Stomach (tissue), 19 donors: ENCODE measurements at places on chromosomes 12 and 14. TPM values are rescaled to one million over a fixed set of nuclear protein-coding genes. Genes with fewer than 3 reads are reported as not detected.

DNA sequence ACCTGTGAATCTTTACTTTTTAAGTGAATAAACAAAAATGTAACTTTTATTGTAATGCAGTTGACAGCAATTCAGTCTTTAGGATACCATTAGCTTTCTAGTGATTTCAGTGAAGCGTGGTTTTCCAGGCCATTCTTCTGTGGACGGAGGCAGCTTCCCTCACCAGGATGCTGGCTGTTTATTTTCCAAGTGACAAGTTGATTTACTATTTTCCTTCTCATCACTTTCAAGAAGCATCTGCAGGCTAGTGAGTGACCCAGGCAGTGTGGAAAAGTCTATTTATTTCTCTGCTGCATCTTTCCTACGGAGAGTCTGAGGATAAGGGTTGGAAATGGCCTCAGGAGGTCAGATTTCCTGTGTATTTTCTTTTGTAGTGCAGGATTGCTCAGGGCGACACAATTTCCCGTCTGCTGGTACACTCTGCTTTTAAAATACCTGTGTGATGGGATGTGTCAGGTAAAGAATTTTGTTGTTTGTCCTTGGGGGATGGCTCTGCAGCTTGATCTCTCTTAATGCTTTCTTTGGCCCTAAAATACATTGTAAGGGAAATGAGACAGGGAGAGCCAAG is 467.8 kb downstream of the NRXN3 start:
- H3K27me3 ChIP-seq: no peaks in the 10 kb centered on the region
- no peak for DNase-seq
- no peak overlapping the region for H3K4me3 ChIP-seq
- H3K36me3 ChIP-seq: no peaks in the 10 kb centered on the region
- H3K4me1 ChIP-seq: no peaks in the 10 kb centered on the region
- no peak overlapping the region for H3K27ac ChIP-seq

METTL3 gene
- polyA plus RNA-seq: 20.7 TPM

MYH7 gene
- 0.23 TPM for polyA plus RNA-seq

TSPAN9 gene
- polyA plus RNA-seq: 6.4 TPM

PRICKLE1 gene
- polyA plus RNA-seq: 8.1 TPM

DNA sequence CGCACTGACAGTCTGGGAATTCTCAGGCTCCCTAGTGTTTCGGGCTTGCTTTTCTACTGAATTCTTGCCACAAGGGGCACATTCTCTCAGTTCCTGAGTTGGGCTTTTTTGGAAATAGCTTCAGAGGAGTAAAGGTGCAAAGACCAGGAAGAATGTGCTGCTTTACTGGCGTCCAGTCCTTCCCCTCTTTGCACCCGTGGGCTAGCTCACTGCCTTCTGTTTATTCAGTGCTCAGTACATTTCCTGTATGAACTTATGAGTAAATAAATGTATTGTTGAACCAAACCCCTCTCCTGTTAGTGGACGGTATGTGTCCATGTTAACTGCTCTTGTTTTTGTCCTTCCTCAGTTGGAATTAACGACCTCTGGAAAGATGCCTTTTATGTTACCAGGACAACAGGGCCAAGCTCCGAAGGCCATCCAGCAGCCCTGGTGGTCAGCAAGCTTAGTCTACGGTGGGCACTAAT is 24.0 kb downstream of the GSG1 start:
- no peak overlapping the region for H3K4me3 ChIP-seq
- H3K27me3 ChIP-seq: no peaks in the 10 kb centered on the region
- H3K27ac ChIP-seq: no peak overlapping the region
- no peaks in the 10 kb centered on the region for H3K4me1 ChIP-seq
- DNase-seq: peak; percentile 36

RFX4 gene
- polyA plus RNA-seq: not detected

- no peaks in the 10 kb centered on the region for H3K27me3 ChIP-seq
- no peak for DNase-seq
- no peak overlapping the region for H3K27ac ChIP-seq
These were observed 7.9 kb upstream of the PUS1 start for GRCh38 chr12:131920902-131921840.

DNA sequence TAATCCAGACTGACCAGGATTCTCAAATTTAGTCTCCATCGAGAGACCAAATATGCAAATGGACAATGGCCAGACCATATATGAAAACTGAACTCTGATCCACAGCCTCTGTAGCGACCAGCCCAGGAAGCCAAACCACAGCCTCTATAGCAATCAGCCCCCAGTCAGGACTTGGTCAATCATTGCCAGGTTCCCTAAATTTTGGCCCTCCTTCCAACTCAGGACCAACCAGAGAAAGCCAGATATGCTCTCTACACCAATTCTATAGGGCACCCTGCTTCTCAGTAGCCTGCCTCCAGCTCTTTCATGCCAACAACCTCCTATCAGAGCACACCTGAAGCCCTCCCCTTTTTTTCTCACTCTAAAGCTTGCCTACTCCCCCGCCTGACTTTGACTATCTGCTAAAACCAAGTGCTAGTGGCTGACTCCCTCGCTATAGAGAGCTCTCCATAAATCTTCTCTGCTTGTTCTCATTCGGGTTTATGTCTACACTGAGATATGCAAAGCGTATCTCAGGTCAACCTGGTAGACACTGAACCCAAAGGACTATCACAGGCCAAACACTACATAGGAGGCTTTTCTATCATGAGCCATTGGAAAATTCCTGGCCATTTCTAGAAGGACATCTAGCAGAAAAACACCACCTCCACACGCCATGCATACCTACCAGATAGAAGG is 110.5 kb upstream of the FUT8 start:
- peak overlapping the region; percentile 85 for H3K27ac ChIP-seq
- peaks cover 25% of the 10 kb centered on the region for H3K4me1 ChIP-seq
- H3K27me3 ChIP-seq: no peaks in the 10 kb centered on the region
- peak; percentile 68 for DNase-seq

CACNA2D4 gene
- 3.2 TPM for polyA plus RNA-seq

DNA sequence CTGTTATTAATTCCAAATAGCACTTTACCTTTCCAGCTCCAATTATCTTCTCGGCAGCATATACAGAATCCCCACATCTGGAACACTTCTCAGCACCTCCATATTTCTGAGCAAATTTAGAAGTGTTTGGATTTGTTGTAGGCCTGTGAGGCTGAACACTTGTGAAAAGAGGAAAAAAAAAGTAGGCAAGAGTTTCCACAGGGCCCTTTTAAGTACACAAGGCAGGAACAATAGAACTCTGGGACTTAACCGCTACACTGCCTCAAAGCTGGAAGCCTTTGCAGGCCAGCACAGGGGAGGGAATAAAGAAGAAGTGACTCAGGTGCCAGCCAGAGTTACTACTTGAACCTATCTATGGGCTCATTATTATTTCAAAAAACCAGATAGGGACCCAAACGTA is 18.6 kb downstream of the CSRP2 start:
- H3K4me3 ChIP-seq: no peak overlapping the region
- H3K27me3 ChIP-seq: no peaks in the 10 kb centered on the region
- H3K36me3 ChIP-seq: peaks cover 36% of the 10 kb centered on the region
- H3K27ac ChIP-seq: no peak overlapping the region

GRCh38 chr12:22543246-22544037 is 900 bp downstream of the C2CD5 start:
- H3K36me3 ChIP-seq: no peaks in the 10 kb centered on the region
- H3K4me3 ChIP-seq: peak overlapping the region; percentile 81
- peak overlapping the region; percentile 96 for H3K27ac ChIP-seq

DNA sequence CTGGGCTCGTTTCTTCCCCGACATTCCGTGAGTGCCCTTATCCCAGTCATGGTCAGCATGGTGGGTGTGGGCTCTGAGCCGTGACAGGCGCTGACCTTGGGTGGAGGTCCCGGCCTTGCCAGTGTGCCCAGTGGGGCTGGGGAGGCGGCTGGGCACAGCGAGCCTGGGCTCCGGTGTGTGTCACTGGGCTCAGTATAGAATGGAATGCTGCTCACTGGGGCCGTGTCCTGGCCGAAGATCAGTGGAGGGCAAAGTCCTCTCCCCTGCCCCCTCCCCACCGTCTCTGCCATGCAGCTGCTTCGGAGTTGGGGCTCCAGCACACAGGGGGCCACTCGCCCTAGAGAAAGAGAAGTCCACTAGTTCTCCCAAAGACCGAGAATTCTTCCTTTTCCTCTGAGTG is 164.4 kb downstream of the TSPAN9 start:
- H3K27ac ChIP-seq: no peak overlapping the region
- no peaks in the 10 kb centered on the region for H3K27me3 ChIP-seq
- H3K4me3 ChIP-seq: no peak overlapping the region
- no peak for DNase-seq
- peaks cover 4% of the 10 kb centered on the region for H3K4me1 ChIP-seq
- peaks cover 3% of the 10 kb centered on the region for H3K36me3 ChIP-seq

DNA sequence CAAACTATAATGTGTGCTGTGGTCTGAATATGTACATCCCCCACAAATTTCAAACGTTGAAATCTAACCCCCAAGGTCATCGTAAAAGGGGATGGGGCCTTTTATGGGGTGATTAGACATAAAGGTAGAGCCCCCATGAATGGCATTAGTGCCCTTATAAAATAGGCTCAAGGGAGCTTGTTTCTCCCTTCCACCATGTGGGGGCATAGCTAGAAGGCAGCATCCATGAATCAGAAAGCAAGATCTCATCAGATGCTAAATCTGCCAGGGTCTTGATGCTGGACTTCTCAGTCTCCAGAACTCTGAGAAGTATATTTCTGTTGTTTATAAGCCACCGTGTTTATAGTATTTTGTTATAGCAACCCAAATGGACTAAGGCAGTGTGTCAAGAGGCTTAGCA is 33.4 kb upstream of the IGF1 start:
- no peak overlapping the region for H3K4me3 ChIP-seq
- H3K36me3 ChIP-seq: no peaks in the 10 kb centered on the region
- H3K4me1 ChIP-seq: no peaks in the 10 kb centered on the region
- no peak for DNase-seq
- H3K27me3 ChIP-seq: no peaks in the 10 kb centered on the region

DNA sequence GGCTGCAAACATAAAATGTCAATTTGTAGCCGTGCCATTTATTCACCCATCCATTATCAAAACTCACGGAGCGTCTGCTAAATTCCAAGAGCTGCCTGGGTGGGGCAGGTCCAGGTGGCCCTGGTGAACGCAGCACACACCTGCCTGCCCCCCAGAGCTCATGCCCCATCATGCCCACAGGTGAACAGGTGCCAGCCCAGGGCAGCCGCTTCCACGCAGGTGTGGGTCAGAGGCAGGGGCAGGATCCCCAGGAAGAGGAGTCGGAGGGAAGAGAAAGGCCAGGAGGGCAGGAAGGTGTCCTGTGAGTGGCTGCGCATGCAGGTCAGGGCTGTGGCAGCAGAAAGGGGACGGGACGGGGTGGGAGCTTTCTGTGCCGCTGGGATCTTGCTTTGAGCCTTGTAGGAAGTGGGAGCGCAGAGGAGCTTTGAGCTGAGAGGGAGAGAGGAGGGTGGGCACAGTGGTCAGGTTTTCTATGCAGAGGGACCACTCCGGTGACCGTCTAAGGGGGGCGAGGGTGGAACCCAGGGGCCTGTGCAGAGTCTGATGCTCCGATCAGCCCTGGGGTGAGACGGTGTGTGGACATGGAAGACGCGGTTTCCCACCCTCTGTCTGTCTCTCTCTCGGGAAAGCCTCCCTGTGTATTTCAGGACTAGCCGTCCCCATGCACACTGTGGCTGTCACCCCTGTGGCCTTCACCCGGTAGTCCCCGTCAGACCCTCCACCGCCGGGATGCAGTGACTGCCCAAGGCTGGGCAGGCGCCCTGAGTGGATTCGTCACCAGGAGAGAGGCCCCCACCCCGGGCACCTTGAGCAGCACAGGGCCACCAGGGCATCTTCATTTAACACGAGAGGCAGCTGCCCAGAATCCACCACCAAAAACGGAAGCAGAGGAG is 26.7 kb downstream of the GALNT9 start:
- no peaks in the 10 kb centered on the region for H3K27me3 ChIP-seq
- H3K27ac ChIP-seq: no peak overlapping the region
- no peak overlapping the region for H3K4me3 ChIP-seq
- H3K36me3 ChIP-seq: no peaks in the 10 kb centered on the region
- H3K4me1 ChIP-seq: no peaks in the 10 kb centered on the region

DNA sequence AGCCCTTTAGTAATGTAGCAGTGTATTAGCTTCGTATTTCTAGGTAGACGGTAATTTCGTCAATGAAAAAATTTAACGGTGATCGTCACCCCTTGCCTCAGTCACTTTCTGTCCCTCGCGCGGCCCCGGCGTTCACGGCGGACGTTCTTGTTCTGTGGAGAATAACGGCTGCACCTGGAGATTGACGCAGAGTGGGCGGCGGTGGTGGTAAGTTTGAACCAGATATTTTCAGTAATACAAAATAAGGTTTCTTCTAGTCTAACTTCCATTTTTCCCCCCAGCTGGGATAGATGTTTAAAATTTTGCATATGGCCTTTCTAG is 341 bp downstream of the ZNF10 start:
- peaks cover 15% of the 10 kb centered on the region for H3K4me1 ChIP-seq
- peak; percentile 77 for DNase-seq

RBM25 gene
- polyA plus RNA-seq: 28.8 TPM

- peaks cover 57% of the 10 kb centered on the region for H3K4me1 ChIP-seq
- peaks cover 12% of the 10 kb centered on the region for H3K36me3 ChIP-seq
- peak overlapping the region; percentile 77 for H3K4me3 ChIP-seq
- peak overlapping the region; percentile 94 for H3K27ac ChIP-seq
- H3K27me3 ChIP-seq: no peaks in the 10 kb centered on the region
These were observed 682 bp downstream of the CREBL2 start for GRCh38 chr12:12612358-12612757.

GRCh38 chr14:100885196-100885595 is 18.3 kb downstream of the RTL1 start:
- no peak overlapping the region for H3K27ac ChIP-seq
- no peak overlapping the region for H3K4me3 ChIP-seq
- DNase-seq: no peak
- H3K4me1 ChIP-seq: no peaks in the 10 kb centered on the region

DNA sequence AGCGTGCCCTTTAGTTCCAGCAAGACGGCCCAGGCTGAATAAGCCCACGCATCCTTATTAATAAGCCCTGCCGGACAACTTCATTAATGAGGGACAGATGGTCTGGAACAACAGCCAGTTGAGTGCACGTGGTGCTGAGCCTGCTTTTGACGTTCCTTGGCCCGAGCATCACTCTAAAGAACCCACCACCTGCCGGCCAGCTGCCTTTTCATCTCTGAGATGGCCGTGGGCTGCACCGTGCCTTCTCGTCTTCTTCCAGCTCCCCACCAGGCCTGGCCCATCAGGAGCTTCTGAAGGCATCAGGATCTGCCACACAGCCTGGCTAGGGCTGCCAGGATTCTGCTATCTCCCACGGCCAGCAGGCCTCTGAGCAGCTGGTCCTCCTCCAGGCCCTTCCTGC is 80.0 kb downstream of the AACS start:
- no peaks in the 10 kb centered on the region for H3K27me3 ChIP-seq
- no peak overlapping the region for H3K27ac ChIP-seq
- H3K36me3 ChIP-seq: peaks cover 7% of the 10 kb centered on the region
- H3K4me1 ChIP-seq: no peaks in the 10 kb centered on the region

DNA sequence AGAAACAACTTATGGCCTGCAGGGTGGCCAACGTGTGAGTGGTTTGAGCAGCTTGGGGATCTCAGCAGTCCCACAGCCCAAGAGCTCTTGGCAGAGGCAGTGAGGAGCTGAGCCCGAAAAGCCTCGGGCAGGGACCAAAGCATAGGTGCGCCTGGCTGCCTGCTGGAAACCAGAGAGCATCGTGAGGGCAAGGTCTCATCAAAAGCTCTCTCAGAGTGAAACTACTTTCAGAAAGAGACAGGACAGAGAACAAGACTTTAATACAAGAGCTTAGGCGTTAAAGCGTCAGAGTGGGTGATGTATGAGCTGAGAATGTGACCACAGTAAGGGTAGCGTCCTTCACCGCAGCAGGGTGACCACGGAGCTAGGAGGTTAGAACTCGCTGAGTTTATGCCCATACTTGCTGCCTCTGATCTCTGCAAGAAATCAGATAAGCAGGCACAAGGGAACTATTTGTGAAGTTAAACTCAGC is 30.8 kb downstream of the LGMN start:
- no peaks in the 10 kb centered on the region for H3K27me3 ChIP-seq
- DNase-seq: no peak
- H3K4me3 ChIP-seq: no peak overlapping the region
- peaks cover 25% of the 10 kb centered on the region for H3K36me3 ChIP-seq
- no peak overlapping the region for H3K27ac ChIP-seq
